ENCODE measurements at places on chromosomes 2 and 18.

GRCh38 chr18:39260565-39260964, 1695.0 kb upstream of the CELF4 start:
- DNase-seq = no peak

GRCh38 chr2:96847586-96847985, 3.8 kb upstream of the ANKRD23 start:
- no peak for DNase-seq

GRCh38 chr2:159744363-159744762, 32.1 kb downstream of the MARCHF7 start:
- no peak for DNase-seq

- DNase-seq = no peak
Observed at GRCh38 chr2:94956797-94957391, 68.6 kb upstream of the MAL start.

DNA sequence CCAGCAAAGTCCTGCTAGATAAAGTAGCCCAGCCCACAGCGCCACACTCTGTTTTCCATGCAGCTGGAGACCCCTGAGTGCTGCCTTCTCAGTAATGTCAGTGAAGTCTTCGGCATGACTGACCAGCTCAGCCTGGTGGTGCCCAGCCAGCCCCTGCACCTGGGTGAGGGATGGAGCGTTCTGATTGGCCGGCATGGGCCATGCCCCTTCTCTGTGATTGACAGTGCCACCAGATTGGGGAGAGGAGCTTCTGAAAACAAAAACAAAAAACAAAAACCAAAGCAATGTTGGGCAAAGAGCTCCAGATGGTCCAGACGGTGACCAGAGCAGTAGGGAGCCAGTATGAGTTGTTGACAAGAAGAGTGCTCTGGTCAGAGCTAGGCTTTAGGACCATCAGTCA, 122.6 kb downstream of the DYSF start:
- no peak for DNase-seq

- no peak for DNase-seq
Observed at GRCh38 chr2:69535817-69536241, 98.6 kb upstream of the NFU1 start.

DNA sequence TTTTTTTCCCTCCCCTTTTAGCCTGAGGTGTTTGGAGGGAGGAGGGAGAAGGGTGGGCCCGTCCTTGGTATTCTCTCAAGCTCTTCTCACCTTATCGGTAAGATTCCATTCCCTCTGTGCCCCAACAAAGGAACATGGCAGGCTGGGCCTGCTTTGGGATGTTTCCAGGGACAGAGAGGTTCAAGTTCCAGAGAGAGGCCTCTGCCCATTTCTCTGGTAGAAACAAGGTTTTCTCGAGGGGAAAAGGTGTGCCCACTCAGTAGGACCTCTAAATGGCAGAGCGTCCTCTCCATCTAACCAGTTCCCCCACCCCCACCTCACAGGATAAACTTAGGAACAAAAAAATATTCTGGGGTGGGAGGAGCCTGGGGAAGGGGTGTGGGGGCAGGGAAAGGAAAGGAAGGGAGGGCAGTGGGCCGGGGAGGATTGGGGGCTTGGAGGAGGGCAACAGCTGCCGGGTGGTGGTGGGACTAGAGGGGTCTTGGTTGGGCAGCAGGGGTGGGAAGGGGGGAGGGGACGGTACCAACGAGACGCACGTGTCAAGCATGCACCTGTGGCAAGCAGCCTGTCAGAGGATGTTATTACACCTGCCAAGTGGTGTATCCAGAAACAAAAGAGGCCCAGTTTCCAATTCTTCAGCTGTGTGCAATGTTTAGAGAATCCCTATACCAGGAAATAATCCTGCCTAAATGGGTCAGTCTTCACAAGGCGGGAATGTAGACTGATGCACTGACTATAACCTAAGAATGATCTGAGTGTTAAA, 2.1 kb downstream of the PCBP1 start:
- no peak for DNase-seq

DNA sequence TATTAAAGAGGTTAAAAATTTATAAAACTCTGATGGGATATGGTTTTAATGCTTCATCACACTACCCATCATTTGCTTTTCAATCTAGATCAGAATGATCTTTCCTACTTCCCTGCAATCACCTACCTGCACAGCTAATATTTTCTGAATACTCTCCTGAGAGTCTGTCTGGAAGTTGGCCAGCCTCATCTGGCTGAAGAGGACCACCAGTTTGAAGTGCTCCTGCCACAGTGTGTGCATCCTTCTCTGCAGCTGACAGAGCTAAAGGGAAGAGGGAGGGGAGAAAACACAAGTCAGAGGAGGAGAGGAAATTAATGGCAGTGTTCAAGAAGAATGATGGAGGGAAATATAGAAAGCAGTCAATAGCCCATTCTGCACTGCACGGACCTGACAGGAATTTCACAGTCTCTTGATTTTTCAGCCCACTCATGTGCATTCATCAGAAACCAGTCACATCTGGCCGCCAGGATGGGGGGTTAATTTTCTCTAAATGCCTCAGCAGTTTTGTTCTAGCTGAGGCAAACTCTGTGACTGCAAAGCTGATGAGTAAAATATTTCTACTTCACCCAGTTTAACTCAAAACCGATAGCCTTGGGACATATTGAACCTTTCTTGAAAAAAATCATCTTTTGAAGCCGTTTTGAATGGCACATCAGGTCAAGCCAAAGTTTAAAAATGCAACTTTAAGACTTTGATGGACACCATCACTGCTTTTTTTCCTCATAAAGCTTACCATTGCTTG, 201.8 kb upstream of the KLHL14 start:
- DNase-seq = no peak

DNA sequence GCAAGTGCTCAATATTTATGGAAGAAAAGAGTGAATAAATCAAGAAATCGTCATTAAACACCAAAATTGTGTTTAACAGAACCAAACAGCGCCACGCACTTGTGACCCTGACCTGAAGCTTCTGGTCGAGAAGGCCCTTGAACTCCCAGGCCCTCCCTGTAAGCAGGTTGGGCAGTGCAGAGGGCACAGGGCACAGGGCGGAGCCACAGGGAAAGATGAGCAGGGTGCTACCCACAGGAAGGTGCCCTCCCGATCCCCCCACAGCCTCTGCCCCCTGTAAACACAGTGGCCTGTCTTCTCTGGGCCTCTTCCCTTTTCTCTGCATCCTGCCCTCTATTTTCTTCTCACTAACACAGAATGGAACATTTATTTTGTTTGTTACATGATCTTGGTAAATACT, 16.9 kb upstream of the TUBB6 start:
- DNase-seq = no peak

GRCh38 chr2:27996156-27996922, 105.8 kb downstream of the BABAM2 start:
- no peak for DNase-seq

DNA sequence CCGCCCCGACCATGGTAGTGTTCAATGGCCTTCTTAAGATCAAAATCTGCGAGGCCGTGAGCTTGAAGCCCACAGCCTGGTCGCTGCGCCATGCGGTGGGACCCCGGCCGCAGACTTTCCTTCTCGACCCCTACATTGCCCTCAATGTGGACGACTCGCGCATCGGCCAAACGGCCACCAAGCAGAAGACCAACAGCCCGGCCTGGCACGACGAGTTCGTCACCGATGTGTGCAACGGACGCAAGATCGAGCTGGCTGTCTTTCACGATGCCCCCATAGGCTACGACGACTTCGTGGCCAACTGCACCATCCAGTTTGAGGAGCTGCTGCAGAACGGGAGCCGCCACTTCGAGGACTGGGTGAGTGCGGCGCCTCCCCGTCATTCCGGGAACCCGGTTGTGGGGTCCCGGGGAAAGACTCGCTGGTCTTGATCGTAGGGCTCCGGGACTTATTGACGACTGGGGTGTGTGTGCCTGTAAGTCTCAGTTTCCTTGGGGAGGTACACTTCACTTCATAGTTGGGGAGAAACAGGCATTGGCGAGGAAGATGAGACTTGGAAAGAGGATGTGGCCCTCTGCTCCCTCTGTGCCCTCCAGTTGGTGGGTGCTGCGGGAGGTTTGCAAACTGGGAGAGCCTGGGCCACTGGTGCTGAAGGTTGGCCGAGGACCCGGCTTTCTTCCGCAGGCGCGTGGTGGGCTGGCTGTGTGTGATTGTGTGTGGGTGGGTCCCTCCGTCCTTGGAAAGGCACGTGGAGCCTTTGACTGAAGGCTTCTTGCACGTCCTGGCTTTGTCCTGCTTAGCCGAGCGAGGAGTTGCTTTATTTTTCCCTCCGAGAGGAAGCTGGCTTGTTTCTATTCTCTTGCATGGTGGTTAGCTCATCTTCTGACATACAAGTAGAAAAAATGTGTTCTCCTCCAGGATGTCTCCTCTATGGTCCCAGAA, 886 bp downstream of the PRKCE start:
- no peak for DNase-seq

DNA sequence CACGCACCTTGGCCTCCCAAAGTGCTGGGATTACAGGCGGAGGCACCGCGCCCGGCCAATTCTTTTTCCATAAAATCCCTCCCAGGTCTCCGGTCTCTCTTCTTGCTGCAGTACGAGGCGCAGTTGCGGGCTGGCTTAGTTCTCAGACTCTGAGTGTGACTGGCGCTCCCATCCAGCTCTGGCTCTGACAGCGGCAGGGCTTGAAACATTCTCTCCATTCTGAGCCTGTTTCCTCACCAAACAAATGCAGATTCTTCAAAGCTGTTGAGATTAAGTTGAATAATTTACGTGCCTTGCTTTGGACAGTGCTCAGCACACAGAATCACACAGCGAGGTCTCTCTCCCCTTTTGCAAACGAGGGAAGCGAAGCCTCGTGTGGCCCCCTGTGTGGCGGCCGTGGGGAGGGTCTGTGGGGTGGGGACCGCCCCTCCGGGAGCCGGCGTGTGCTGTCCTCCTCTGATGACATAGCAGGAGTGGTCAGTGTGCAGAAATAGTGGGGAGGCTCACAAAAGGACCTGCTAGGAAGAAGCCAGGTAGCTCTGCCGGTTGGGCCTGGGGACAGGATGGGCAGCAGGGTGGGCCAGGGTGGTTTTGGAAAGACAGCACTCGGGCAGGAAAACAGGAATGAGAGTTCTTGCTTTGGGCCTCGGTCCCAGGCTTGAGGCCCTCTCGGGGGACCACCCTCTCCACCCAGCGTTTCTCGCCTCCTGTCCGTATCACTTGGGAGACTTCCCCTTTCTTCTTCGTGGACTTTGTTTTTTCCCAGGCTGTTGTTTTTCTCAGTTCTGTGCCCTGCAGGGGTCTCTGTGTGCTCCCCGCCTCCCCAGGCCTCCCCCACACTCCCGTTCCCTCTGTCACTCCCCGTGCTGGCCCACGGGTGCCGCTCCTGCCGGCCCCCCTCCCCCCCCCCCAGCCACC, 75.0 kb downstream of the KCNG2 start:
- no peak for DNase-seq

- DNase-seq = no peak
Observed at GRCh38 chr2:86039963-86040655, 65.6 kb downstream of the POLR1A start.

- DNase-seq = no peak
Observed at GRCh38 chr2:8577573-8577972, 104.3 kb upstream of the ID2 start.

Data from activated T-helper 1 cell treated with Interleukin-2 at 50 U/mL for 16 hours (primary cell).